ENCODE measurements at places on chromosomes 13 and 19.

DNA sequence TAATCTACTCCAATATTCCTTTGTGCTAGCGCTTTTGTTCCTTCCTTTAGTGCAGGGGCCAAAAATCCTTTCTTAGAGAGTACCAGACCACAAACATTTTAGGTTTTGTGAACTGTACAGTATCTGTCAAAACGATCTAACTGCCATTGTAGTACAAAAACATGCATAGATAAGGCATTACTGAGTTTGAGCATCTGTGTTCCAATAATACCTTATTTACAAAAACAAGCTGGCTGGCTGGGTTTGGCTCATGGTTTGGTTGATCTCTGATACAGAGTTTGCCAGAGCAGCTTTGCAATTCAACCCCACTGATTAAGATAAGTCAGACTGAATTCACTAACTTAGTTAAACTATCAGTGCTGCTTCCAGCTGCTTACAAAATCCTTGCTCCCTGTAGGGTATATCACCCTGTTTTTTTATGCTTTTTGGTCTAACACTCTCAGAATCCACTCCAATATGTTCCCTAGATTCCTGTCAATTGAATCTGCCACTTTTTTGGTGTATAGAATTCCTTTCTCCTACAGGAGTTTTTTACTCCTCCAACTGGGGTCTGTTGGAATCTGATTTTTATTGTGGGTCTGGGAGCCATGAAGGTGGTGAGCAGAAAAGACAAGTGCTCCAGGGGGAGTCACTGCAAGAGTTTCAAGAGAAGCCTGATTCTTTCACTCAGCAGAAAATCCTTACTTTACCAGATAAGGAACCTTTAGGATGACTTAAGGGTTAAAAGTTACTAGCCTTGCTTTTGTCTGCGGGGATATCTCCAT, 1399.4 kb downstream of the EFNB2 start:
- no peak for DNase-seq

GRCh38 chr19:46448601-46449000, 19.9 kb upstream of the PNMA8C start:
- no peak for DNase-seq

GRCh38 chr19:3514930-3515329, 8.8 kb downstream of the FZR1 start:
- no peak for DNase-seq

GRCh38 chr13:30112602-30113435, 194.5 kb downstream of the KATNAL1 start:
- DNase-seq: peak; percentile 80

DNA sequence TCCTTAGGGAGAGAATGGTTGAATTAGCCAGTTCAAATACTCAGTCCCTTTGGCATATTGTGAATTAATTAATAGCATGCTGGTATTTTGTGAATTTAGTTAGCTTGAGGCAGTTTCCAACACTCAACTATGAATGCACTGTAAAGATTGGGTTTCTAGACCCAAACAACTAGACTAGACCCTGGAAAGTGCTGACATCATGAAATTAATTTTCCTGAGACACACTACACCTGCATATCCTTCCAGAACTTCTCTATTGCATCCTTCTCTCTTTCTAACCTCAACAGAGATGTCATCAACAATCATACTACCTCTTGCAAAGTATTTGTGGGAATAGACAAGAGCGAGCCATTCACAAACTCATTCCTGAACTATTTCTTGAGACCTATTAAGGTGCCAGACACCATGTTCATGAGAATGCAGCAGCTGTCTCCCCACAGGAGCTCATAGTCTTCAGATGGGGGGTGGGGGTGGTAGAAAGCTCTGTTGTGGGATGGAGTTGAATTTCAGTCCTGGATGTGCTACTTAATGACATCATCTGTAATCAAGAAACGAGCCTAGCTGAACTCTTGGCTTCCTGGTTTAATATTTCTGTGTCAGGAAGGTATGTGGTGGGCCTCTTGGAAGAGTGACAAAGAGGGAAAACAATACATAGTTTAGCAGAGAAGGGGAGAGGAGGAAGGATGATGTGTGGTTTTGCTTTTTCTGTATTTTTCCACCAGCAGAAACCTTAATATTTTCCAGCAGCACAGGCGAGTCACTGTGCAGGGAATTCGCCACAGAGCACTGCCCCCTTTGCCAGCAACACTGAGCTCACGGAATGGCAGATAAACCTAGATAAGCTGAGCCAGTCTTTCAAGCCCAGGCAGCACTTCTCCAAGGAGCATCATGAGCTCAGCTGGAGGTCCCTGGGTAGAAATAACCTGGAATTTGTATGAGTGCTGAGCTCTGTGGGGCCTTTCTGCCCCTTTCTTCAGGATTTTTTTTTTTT, 53.1 kb upstream of the CYSLTR2 start:
- DNase-seq: peak; percentile 98

- DNase-seq: no peak
Measured at GRCh38 chr13:79389026-79389425, 17.0 kb downstream of the RBM26 start.

- peak; percentile 95 for DNase-seq
Measured at GRCh38 chr19:35744430-35745327, 539 bp downstream of the U2AF1L4 start.

GRCh38 chr13:99958406-99959126, 13.0 kb downstream of the ZIC5 start:
- no peak for DNase-seq

- no peak for DNase-seq
Measured at GRCh38 chr13:113169277-113170272, 11.1 kb downstream of the PROZ start.

GRCh38 chr19:1133471-1133929, 29.7 kb downstream of the GPX4 start:
- no peak for DNase-seq

DNA sequence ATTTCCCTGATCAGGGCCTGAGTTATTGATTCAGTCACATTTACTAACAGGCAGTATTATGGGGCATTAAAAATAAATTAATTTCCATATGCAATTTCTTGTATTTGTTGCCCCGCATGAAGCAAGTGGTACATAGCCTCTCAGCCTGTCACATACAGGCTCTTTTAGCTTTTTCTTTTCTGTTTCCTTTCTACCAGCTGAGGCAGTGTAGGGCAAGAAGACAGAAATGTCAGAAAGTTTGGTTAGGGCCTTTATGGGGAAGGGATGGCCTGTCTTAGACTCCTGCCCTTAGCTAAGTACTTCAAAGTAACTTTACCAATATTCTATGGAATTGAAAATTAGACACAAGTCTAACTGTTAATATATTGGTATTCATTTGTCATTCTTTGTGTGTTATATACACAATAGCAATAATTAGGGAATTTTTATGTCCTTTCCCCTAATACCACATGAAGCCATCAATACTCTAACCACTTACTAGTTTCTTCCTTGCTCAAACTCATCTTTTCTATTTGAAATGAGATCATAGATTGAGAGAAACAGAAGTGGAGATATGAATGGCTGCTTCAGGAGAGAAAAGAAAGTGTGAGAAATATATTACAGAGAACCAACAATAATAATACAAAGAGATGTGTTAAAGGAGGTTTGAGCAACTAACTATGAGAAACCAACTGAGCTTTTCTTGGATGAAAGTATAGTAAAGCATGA, 669.6 kb downstream of the PCDH17 start:
- DNase-seq: no peak

DNA sequence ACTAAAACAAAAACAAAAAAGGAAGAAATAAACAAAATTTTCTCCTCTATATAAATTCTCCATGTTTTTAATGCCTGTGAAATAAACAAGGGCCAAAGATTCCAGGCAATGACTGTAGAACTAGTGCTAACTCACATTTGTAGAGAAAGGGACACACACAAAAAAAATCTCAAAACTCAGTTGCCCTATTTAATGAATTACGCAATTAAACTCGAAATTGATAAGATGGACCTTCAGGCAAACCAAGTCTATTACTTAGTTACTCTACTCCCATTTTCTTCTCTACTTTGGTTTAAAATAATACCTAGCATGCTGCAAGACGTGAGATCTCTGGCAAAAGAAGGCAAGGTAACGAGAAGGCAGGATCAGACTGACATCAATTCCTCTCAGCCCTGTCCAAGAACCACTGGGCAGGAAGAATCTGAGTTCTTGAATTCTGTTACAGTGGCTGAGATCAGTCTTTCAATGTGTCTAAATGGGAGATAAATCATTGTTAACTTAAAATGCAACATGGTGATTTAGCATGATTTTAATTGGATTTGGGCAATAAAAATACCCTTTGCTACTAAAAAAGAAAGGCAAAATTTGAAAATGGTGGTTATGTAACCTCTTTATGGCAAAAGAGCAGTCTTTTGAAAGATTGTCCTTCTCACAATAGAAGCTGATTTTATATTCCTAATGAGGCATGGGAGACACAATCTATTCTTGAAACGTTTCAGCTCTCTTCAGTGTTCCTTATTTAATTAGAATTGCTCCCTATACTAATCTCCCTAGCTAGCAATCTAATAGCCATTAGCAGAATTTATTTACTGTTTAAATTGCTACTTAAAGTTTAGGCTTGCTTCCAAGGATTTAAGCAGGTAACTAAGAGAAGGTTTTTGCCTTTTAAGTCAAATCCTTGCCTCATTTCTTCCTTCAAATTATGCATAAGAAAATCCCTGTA, 25.9 kb downstream of the SPRY2 start:
- DNase-seq: no peak

- no peak for DNase-seq
Measured at GRCh38 chr13:20395061-20395916, 130.4 kb downstream of the CRYL1 start.

GRCh38 chr13:107365466-107366215, 797.7 kb upstream of the ARGLU1 start:
- no peak for DNase-seq

- no peak for DNase-seq
Measured at GRCh38 chr13:112879283-112879833, 89.7 kb upstream of the MCF2L start.

- no peak for DNase-seq
Measured at GRCh38 chr19:19274146-19274545, 1.0 kb upstream of the TM6SF2 start.

DNA sequence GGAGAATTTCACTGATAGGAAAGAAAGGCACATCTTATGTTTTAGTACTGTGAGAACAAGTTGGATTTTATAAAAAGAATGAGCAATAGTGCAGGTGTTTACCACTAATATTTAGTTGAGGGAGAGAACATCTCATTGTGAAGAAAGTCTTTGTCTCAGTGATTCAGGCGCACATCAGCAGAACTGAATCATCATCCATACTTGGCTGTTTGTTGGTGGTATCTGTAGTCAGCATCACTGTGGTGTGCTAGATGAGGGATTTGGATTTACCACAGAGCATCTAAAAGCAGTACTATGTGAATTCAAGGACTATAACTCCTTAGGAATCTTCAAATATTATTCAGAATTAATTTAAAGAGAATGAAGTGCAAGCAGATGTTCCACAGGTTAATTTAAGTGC, 1380.5 kb upstream of the ATXN8OS start:
- no peak for DNase-seq

DNA sequence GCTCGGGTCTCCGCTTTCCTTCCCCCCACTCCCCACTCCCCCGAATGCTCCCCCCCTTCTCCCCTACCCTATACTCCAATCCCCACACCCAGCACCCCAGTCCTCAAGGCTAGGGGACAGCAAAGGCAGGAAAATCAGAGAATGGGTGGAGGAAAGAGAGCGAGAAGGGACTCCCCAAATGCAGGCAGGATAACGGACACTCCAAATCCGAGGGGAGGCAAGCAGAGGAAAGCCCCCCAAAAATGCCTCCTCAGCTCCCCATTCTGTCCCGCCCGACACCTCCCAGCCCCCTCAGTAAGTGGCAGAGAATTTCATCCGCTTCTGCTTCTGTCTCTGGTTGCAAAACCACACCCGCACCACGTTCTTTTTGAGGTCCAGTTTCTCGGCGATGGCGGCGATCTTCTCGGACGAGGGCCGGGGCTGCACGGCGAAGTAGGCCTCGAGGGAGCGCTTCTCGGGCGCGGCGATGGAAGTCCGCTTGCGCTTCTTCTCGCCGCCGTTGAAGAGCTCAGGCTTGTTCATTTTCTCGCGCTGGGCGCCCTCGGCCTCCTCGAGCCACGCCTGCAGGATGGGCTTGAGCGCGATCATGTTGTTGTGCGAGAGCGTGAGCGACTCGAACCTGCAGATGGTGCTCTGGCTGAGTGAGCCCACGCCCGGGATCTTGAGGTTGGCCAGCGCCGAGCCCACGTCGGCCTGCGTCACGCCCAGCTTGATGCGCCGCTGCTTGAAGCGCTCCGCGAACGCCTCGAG, 2.1 kb downstream of the POU4F1 start:
- DNase-seq: peak; percentile 34

Measured in endothelial cell of umbilical vein (primary cell).